LoVo (cell line): ENCODE measurements at places on chromosomes 4 and X.

DNA sequence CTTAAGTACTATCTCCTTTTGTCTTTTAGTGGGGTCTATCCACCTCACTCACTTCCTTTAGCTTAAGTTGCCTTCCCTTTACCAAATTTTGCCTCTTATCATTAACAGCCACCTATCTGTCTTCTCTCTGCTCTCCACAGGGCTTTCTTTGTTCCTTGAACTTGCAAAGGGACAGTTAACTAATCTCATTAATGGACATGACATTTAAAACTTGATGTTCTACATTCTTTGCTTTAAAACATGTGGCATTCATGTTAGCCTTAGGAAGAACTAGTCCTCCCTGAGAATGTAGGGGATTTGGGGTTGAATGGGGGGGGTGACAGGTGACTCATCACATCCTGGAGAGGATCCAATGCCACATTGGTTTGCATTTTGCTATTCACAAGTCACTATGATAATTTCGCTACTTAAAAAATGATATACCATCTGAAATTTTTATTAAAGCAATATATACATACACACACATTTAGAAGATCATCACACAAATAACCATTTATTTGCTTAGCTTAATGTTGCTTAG is 41.0 kb upstream of the DMD start:
- no peak for DNase-seq

DNA sequence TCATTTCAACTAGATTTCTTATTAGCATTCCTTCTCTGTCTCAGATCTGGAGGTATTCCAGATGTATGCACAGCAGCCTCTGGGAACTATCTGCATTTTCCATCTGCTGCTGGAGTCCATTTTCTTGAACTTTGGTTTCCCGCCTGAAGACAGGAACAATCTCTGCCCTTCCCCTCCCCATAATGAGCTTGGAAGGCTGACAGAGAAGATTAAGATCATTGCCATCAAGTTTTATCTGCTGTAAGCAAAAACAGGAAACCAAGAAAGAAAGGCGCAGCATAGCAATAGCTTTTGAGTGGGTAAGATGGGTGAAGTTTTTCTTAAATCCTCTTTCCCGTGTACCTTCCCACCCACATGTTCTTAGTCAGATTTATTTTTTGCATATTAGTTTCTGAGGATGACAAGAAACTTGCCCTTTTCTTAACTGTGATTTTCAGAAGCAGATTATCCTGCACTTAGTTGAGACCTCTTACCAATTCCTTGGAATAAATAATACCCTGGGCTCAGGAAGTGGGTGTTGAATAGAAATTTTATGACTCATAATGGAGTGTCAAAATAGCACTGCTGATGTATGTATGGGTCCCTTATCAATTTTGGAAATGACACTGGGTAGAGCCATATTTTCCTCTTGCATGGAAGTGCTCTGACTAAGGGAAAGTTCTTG is 78.3 kb downstream of the CT47B1 start:
- DNase-seq: no peak

GRCh38 chrX:152619897-152620296 is 17.8 kb upstream of the GABRQ start:
- DNase-seq: no peak

GRCh38 chrX:16785247-16786138 is 773 bp upstream of the TXLNG start:
- DNase-seq: no peak

DNA sequence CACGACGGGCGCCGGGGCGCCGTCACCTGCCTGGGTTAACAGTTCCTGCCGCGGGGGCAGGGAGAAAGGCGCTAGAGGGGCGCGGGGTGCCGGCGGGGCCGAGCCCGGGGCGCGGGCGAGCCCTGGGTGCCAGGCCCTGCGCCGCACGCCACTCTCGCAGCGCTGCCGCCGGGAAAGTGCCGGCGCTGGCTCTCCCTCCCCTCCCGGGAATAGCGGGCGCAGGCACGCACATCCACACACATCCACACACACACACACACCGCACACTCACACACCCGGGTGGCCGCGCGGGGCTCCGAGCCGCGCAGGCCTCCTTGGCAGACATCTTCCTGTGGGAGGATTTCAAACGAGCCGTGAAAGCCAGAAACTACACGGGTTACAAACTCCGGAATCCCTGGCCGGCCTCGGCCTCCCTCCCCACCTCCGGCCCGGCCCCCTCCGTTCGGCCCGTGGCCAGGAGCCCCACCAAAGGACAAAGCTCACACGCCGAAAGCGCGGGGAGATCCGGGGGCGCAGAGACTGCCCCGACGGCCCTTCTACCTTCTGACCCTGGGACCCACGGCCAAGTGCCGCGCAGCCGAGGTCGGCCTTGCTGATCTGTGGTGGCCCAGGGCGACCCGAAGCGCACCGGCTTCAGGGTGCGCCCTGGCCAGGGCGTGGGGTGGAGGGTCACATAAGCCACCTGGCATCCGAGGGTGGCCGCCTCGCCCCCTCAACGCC is 92.3 kb downstream of the BCOR start:
- DNase-seq: no peak

- no peak for DNase-seq
Observed at GRCh38 chr4:30495251-30495650, 224.9 kb upstream of the PCDH7 start.
